Gastroesophageal sphincter (tissue), 4 donors: ENCODE measurements at places on chromosomes 16 and 17. TPM values are rescaled to one million over a fixed set of nuclear protein-coding genes. Genes with fewer than 3 reads are reported as not detected.

GRCh38 chr17:19341641-19342610 is 20.6 kb downstream of the B9D1 start:
- no peak for ATAC-seq

DNA sequence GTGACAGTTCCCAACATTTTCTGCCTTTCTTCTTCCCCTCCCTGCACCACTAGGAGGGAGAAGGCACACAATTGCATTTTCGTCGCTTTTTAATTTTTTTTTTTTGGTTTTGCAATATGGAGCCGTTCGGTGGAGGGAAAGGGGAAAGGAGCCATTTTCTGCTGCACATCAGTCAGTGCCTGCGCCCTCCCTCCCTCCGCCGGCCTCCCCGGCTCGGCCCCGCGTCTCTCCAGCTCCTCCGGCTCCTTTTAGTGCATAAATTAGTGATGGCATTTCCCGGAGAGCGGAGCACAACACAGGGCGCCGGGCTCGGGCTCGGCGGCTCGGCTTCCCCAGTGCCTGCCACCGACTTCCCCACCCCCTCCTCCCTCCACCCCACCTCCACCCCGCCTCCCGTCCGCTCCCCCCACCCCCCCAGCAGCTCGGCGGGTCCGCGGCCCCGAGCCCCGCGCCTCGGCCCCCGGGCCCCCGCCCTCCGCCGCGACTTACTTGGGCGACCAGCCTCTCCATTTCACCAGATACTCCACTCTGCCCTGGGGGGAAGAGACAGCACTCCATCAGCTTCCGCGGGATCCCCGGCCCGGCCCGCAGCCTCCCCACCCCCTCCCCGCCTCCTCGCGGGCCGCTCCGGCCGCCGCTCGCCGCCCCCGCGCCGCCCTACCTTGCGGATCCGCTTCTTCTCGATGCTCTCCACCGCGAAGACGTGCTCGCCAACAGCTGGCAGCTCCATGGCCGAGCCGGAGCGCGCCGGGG is 542 bp downstream of the CBX4 start:
- ATAC-seq, result peak; percentile 13

DNA sequence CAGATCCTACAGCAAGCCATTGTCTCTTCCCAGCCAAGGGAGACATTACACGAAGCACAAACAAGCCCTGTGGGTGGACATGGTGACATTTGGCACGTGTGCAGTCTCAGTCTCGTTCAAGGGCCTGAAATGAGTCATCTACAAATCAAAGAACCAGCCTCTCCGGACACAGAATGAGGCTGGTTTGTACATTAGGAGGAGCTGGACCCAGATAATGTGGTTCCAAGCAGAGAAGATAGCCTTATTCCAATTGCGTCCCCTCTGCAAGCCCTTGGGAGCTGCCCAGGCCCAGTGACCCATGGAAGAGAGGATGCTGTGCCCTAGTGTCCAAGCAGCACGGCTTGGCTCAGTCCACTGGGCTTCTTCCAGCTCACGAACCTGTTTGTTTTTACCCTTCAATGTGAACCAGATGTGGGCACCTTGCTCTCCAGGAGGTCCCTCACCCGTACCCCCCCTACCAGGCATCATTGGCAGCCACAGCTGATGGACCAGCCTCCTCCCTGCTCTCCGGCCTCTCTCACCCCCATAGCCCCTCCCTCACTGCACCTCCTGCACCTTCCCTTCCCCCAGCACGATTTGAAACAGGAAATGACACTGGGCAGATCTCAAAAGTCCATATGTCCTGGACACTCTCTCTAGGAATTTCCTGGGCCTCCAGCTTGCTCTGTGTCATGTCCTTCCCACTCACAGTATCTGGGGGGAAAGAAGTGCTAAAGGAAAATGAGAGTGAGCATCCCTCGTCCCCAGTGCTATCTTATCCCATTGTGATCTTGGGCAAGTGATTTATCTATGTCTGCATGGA is 26.2 kb downstream of the KPNA2 start:
- no peak for ATAC-seq

DNA sequence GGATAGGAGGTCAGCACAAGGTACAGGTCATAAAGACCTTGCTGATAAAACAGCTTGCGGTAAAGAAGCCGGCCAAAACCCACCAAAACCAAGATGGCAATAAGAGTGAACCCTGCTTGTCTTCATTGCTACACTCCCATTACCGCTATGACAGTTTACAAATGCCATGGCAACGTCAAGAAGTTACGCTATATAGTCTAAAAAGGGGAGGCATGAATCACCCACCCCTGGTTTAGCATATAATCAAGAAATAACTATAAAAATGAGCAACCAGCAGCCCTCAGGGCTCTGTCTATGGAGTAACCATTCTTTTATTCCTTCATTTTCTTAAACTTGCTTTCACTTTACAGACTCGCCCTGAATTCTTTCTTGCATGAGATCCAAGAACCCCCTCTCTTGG is 1.0 kb upstream of the HSBP1 start:
- no peak for ATAC-seq

The TCAP gene
- 1.3 TPM for total RNA-seq

GRCh38 chr17:80124351-80124981 is 22.5 kb downstream of the EIF4A3 start:
- peak; percentile 22 for ATAC-seq

- no peak for ATAC-seq
These were observed 663 bp downstream of the PRR35 start for GRCh38 chr16:560701-561412.

The CLEC19A gene
- total RNA-seq, result not detected

DNA sequence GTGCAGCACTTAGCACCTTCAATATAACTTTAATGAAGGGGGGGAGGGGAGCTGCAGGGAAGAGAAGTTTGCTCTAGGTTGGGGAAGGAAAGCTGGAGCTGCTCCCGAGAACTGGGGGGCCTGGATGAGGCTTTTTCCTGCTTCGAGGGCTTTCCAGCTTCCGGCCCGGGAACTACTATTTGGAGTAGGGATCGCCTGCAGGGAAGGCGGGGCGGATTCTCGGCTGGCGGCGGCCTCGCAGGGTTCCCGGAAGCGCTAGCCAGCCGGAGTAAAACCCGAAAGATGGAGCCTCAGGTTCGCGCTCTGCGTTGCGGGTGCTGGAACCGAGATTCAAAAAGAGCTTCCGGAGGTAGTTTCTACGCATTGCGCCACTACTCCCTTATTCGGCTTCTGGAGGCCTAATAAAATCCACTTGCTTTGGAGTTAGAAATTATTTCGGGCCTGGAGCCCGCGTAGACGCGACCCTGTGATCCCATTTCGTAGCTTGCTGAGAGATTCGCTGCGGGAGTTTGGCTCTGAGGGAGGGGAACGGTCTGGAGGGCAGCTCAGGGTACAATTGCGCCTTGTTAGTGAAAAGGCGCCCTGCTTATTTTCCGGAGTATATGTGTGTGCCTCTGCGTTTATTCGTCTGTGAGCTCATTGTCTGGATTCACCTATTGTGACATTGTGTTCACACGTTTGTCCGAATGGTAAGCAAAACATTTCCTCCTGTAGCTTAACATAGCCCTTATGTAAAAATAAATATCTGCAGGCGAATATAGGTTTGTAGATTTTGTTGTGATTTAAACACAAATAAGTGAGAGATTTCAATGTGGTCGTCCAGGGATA is 652 bp downstream of the PRAC2 start:
- no peak for ATAC-seq

GRCh38 chr17:16470265-16470664 is 21.7 kb downstream of the LRRC75A start:
- no peak for ATAC-seq

- ATAC-seq, result no peak
These were observed 230.5 kb downstream of the SEC14L1 start for GRCh38 chr17:77371117-77371887.

GRCh38 chr17:83004791-83005380 is 74.5 kb upstream of the METRNL start:
- ATAC-seq, result no peak

The NPIPB2 gene
- total RNA-seq, result 5.9 TPM

GRCh38 chr16:85908444-85908843 is 9.5 kb downstream of the IRF8 start:
- ATAC-seq, result no peak

DNA sequence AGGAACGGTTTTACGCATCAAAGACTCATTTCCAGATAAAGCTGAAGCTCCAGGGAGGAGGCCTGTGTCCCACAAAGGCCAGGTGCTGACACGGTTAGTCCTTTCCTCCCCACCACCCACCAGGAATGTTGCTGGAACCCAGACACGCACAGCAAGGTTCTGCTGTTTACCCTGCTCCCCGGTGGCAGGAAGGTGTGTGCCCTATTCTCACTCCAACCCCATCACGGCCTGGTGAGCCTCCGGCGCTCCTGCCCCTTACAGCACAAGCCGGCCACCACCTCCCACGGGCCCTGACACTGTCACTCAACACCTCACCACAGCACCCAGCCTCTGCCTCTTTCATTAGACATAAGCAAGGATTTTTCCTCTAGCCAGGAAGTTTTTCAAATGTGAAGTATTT is 47.8 kb downstream of the ANKRD11 start:
- peak; percentile 27 for ATAC-seq

The FAM171A2 gene
- total RNA-seq, result 3.0 TPM

The MT1M gene
- total RNA-seq, result 10.2 TPM

DNA sequence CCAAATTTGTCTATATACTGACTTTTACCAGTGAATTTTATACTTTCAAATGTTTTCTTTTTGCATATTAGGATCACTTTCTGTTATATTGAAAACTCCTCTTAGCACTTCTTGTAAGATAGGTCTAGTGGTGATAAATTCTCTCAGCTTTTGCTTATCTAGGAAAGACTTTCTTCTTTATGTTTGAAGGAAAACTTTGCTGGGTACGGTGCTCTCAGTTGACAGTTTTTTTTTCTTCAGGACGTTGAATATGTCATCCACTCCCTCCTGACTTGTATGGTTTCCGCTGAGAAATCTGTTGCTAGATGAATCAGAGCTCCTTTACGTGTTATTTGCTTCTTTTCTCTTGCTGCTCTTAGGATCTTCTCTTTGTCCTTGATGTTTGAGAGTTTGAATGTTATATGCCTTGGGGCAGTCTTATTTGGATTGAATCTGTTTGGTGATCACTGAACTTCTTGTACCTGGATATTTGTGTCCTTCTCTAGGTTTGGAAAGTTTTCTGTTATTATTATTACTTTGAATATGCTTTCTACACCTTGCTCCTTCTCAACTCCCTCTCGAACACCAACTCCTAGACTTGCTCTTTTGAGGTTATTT is 44.0 kb upstream of the NACA2 start:
- ATAC-seq, result no peak

DNA sequence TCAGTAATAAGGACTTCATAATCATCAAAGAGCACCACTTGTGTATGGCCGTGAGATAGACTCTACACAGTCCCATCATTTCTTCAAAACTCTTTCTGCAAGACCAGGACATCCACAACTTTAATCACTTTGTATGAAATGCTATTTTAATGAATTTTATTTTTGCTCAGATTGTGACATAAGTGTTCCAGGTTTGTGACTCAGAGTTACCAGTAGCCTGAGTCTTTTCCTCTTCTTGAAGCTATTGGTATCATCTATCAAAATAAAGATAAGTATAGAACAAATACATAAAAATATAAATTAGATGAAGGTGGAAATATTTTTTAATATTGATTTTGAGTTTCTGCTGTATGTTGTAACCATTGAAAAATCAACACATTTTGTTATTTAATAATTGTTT is 16.6 kb upstream of the VWA3A start:
- ATAC-seq, result no peak

The RNF112 gene
- 1.6 TPM for total RNA-seq

DNA sequence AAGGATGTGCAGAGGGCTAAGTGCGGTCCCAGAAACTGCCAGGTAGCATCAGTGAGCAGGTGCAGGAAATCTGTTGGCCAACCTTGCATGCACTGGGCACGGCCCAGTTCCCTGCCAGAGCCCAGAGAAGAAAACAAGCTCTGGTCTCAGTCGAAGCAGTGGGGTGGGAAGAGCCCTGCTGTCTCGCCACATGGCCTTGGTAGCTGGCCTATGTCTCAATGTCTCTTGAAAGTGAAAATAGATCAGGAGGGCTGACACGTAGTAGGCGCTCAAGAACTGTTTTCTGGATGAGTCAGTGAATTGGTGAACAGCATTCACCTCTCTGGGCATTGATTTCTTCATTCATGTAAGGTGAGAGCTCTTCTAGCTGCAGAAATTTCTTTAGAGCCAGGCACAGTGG is 90.4 kb downstream of the MARF1 start:
- no peak for ATAC-seq

The EPOP gene
- 1.2 TPM for total RNA-seq

- ATAC-seq, result no peak
These were observed 9.7 kb downstream of the ACLY start for GRCh38 chr17:41909088-41909487.

GRCh38 chr17:16215002-16215272 is 397 bp downstream of the NCOR1 start:
- peak; percentile 44 for ATAC-seq

The ATP2A1 gene
- not detected for total RNA-seq
